ENCODE measurements at places on chromosomes 16 and 17.

GRCh38 chr17:61996916-61997605 lies 68.0 kb downstream of the MED13 start:
- no peak for DNase-seq

GRCh38 chr16:22318690-22319358 lies 21.6 kb downstream of the POLR3E start:
- no peak for DNase-seq

DNA sequence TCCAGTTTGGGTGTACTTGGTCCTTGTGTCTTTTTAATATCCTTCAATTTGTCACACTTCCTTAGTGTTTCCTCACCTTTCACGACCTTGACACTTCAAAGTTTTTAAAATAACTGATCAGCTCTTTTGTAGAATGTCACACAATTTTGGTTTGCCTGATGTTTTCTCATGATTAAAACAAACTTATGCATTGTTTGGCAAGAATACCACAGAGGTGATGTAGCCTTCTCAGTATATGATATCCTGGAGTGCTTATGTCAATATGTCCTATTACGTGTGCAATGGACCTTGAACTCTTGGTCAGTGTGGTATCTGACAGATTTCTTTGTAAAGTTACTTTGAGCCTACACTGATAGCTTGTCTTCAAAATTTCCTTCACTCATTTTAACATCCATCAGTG lies 297.4 kb downstream of the CNTNAP4 start:
- no peak for DNase-seq

DNA sequence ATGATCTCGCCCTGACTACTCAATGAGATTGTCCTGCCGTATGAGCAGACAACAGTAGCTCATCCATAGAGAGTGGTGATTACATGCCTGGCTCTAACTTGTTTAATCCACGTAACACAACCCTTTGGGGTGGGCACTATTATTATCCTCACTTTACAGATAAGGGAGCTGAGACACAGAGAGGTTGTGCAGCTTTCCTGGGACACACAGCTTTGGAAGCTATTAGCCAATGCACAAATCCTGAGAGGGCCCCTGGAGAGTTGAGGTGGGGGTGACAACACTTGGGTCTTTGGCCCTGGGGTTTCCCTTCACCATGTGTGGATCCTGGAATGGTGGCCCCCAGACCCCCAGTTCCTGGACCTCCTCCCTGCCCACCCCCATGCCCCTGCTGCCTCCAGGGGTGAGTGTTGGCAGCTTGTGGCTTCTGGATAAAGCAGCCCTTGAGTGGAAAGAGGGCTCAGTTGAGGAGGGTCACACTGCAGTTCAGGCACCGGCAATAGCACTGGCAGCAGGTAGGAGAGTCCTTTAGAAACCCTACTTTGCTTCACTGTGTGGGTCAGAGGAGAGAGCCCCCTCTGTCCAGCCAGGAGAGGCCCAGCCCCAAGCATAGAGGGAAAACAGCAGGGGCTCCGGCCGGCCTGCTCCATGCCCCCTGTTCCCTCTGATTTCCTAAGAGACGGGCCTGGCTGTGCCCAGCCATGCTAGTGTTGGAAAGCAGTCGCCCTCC lies 230.7 kb downstream of the KATNIP start:
- DNase-seq: no peak

DNA sequence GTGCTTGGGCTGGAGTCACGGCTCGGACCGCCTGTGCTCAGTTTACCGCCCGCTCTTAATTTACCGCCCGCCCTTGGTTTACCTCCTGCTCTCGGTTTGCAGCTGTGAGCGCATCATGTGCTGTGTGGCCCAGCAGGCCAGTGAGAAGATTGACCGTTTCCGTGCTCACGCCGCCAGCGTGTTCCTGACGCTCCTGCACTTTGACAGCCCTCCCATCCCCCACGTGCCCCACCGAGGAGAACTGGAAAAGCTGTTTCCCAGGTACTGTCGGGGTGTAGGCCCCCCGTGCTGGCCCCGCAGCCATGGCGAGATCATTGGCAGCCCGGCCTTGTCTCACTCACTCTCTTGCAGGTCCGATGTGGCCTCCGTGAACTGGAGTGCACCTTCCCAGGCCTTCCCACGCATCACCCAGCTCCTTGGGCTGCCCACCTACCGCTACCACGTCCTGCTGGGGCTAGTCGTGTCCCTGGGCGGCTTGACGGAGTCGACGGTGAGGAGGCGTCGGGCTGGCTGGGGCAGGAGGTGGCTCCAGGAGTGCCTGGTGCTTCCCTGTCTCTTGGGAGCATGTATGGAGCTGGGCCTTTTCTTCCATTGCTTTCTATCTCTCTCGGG lies 89.3 kb upstream of the ZNF750 start:
- DNase-seq: no peak
